ENCODE measurements at places on chromosomes 11 and 22.

DNA sequence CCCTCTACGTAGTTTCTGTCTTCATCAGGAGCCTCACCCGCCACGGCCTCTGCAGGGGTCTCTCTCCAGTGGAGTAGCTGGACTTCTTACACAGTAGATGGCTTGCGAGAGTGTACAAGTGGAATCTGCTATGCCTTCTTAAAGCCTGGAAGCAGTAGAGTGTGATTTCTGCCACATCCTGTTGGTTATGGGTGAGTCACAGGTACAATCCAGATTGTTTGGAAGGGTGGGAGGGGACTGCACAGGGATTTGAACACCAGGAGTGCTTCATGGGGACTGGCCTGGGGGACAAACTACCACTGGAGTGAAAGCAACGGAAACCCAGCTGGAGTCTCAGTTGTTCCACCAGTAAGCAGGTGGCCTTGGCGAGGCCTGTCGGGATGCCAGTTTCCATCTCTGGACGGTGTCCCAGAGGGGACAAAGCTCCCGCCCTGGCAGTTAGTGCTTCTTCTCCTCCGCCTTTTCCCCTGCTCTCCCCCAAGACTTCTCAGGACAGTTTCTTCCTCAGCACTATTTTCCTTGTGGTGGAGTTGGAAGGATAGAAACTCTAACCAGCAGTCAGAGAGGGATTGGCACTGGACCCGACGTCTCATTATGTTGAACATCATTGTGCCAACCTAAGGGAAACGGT is 85.0 kb upstream of the RCN1 start:
- DNase-seq: no peak

GRCh38 chr11:48024635-48025071 is 44.3 kb downstream of the PTPRJ start:
- no peak for DNase-seq

DNA sequence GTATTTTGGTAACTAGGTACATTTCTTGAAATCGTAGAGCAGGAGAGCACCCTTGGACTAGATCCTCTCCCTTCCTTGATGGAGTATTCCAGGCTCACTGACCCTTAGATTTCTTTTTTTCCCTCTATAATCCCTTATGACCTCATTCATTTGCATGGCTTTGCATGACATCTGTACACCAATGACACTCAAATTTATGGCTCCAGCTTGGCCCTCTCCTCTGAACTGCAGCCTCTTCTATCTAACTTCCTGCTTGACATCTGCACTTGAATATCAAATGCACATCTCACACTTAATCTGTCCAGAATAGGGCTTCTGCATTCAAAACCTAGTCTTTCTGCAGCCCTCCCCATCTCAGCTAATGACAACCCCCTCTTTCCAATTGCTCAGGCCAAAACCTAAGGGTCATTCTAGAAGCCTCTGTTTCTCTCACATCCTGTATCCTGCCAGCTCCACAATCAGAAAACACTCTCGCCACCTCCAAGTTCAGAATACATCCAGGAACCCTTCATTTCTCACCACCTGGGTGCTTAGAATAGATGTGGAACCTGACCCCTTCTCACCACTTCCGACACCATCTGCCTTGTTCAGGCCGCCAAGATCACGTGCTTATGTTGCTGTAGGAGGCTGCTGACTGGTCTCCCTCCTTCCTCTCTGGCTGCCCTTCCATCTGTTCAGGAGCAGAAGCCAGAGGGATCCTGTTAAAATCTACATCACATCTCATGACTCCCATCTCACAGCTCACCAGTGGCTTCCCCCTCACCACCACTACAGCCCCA is 138.9 kb upstream of the MTNR1B start:
- DNase-seq: no peak

DNA sequence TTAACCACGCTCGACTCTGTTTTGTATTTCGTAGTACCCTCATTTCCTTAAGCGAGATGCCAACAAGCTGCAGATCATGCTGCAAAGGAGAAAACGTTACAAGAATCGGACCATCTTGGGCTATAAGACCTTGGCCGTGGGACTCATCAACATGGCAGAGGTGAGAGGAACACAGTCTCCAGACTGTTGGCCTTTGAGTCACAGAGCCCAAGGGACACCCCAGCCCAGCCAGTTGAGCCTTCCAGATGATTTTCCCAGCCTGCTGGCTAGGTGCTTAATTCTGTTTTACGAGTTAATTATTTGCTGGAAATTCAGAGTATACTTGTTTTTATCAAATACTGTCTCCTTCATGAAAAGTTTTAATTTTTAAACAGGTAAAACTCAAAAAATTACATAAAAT is 57.3 kb upstream of the RAB1B start:
- DNase-seq: no peak

DNA sequence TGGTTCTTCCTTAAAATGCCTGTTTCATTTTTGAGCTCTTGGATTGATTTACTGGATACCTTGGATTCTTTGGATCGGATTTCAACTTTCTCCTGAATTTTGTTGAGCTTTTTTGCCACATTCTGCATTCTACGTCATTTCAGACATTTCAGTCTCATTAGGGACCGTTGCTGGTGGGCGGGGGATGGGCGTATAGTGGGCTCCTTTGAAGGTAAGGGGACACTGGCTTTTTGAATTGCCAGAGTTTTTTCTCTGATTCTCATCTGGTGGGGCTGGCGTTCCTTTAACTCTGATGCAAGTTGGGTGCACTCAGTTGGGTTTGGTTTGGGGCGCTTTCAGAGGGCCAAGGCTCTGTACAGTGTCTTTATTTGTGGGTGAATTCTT is 216.5 kb downstream of the DYNC2H1 start:
- no peak for DNase-seq

DNA sequence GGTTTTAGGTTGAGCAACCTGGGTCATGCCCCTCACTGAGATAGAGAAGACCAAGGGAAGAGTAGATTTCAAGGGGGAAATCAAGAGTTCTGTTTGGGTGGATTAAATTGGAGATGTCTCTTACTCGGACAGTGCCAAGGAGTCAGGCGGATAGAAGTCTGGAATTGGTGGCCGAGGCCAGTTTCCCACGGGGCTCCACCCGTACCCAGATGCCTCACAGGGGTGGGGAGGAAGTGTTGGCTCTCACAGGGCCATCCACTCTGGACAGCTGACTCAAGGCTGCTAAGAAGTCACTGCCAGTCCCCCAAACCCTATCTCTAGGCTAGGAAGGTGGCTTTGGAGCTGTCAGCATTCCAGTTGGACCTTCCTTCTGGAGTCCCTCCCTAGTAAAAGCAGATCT is 79.1 kb upstream of the TIMP3 start:
- no peak for DNase-seq

GRCh38 chr11:88384004-88384668 is 46.6 kb upstream of the CTSC start:
- DNase-seq: no peak

DNA sequence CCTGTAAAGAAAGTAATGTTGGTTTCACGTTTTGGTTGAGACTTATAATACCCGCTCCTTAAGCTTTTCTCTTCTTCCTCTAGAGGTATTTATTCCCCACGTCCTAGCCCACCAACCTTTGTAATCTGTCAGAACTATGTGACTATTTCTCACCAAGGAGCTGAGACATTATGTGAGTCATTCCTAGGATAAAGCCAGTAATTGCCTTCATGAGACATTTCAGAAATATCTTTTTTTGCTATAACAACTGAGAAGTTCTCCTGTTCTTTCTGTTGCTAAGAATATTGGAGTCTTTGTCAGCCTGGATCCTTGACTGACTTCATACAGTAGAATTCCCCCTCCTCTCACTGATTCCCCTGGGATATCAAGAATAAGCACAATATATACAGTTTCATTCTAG is 1497.0 kb upstream of the TENM4 start:
- DNase-seq: no peak

DNA sequence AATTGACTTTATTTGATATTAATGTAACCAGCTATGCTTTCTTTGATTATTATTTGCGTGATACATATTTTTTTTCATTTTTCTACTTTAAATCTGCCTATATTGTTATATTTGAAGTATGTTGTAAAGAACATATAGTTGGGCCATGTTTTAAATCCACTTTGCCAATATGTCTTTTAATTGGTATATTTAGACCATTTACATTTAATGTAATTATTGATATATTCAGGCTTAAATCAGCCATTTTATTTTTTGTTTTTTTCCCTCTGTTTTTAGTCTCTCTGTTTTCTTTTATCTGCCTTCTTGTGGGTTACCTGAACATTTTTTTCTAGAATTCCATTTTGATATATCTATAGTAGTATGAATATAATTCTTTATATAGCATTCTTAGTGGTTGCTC is 55.9 kb downstream of the ADAMTS15 start:
- DNase-seq: no peak

DNA sequence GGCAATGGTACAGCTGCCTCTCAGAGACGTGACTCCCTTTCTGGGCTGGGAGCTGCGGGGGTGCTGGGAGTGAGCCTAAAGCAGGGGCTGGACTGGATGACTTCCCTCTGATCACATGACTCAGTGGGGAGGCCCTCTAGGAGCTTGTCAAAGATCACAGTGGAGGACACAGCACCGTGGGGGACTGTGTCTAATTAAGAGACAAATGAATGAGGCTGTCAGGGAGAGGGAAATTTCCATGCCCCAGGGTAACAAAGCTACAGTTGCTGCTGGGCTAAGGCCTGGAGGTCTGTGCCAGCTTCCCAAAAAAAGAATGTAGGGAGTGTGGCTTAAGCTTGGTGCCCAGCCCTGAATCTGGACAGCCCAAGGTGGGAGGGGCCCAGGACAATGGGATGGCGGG is 262.8 kb upstream of the PLET1 start:
- DNase-seq: no peak

- DNase-seq: no peak
Measured at GRCh38 chr11:63521896-63522295, 14.7 kb upstream of the PLAAT4 start.

- DNase-seq: no peak
Measured at GRCh38 chr11:65425971-65426838, 3.6 kb downstream of the NEAT1 start.

DNA sequence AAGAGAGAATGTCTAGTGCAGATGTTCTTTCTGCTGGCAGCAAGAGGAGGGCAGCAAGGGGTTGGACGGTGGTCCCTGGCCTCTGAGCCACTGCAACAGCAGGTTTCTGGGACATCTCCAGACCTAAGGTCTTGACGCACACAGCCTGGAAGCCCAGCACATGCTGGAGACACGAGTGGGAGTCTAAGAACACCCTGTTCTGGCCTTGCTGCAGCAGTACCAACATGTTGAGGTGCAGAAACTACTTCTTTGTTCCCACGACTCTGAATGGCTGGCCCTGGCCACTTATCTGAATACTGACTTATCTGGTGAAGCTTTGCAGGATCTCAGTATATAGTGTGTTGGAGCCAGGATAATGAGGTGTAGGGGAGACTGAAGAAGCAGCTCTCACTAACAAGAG is 6.8 kb downstream of the MICAL2 start:
- no peak for DNase-seq

DNA sequence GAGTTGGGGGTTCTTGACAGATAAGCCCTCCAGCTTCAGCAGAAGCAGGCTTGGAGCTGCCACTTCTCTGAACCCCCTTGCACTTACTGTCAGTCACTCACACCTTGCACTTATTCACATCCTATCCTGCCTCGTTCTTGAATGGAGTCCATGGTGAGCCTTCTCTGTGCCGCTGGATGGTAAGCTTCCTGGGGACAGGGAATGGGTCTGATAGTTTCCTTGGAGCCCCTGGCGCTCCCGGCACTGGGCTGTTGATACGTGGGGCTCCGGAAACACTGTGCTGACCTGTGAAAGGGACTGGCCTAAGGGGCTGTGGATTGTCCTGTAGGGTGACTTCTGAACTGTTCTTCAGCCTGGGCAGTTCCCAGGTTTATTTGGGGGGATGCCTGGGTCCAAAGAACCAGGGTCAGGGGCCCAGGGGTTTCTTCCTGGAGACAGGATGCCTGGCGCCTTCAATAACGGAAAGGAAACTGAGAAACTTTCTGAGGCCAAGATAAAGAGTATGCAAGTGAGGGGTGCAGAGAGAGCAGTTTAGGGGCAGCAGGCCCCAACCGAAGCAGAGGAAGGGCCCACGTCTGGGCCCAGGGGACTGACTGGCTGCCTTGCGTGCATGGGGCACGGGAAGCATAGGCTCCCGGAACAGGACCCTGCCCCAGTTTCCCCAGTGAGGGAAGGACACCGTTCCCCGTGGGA is 709 bp upstream of the ST3GAL4 start:
- no peak for DNase-seq

GRCh38 chr11:36019005-36019596 is 75.2 kb downstream of the LDLRAD3 start:
- DNase-seq: no peak

- no peak for DNase-seq
Measured at GRCh38 chr11:45373506-45374035, 87.4 kb upstream of the SYT13 start.

DNA sequence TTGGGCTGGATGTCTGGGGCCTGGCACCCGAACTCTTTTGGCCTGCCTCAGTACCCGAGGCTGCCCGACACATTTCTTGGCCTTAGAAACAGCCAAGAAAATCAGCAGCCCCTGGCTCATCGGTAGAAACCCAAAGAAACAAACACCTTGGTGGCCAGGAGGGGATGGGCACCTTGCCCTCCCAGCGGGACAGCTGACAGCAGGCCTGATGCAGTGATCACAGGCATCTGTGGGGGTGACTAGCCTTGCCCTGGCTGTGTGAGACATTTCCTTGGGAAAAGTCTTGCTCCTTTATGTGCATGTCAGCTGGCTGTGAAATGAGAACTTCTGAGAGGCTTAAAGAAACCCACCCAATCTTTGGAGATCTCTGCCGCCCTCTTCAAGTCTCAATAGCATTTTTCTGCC is 60.9 kb downstream of the SMIM38 start:
- no peak for DNase-seq

DNA sequence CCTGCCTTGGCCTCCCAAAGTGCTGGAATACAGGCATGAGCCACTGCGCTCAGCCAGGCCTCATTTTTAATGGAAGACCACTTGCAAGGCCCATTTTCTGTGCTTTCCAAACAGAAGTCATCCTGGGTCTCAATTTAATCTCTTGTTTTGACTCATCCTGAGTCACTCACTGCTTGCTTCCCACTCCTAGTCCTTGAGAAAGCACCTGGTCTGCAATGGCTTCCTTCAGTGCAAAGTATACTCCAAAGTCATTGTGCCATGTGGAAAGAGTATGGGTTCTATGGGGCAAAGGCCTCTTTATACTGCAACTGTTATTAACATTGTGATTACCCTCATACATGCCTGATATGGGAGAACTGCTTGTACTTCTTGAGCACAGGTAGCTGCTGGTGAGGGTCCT is 18.3 kb upstream of the SLC5A1 start:
- no peak for DNase-seq

GRCh38 chr11:2517016-2517385 is 72.2 kb downstream of the KCNQ1 start:
- DNase-seq: no peak

GRCh38 chr11:79331203-79331901 is 109.5 kb downstream of the TENM4 start:
- DNase-seq: no peak

- no peak for DNase-seq
Measured at GRCh38 chr11:75233754-75234172, 6.8 kb upstream of the TPBGL start.

DNA sequence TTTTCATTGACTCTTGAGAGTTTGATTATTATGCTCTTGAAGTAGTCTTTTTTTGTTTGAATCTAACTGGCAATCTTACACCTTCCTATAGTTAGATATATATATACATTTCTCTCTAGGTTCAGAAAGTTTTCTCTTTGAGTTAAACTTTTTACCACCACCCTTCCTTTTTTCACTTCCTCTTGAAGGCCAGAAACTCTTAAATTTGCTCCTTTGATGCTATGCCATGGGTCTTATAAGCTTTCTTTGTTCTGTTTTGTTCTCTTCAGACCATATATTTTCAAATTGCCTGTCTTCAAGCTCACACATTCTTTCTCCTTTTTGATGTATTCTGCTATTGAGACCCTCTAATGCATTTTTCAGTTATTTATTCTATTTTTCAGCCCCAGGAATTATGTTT is 513.5 kb upstream of the CNTN5 start:
- DNase-seq: no peak

- DNase-seq: no peak
Measured at GRCh38 chr11:111586388-111586831, 15.8 kb upstream of the SIK2 start.
